ENCODE measurements at places on chromosomes 13 and 19. TPM values are rescaled to one million over a fixed set of nuclear protein-coding genes. Genes with fewer than 3 reads are reported as not detected.

DNA sequence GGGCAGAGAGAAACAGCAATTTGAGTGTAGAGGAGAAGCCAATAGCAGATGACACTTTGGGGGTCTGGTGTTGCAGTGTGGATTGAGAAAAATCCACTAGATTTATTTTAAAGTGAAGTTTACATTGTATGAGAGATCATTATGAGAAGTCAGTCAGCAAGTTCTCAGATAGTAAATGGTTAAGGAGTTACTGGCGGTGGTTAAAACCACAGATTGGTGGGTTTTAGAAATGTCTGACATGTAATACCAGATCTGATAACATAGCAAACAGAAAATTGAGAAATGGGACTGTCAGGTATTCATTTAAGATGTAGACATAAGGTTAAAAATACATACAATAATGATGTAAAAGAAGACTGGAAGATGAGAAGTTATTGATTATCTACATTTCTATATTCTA, 7.2 kb downstream of the ABHD13 start:
- no peak for DNase-seq

- no peak for DNase-seq
These were observed 542.3 kb upstream of the ATXN8OS start for GRCh38 chr13:69565334-69565733.

- DNase-seq, result no peak
These were observed 104.4 kb downstream of the LHFPL6 start for GRCh38 chr13:39498471-39499114.

- no peak for DNase-seq
These were observed 47.2 kb downstream of the CHST8 start for GRCh38 chr19:33668968-33669367.

Gene TEKTIP1
- 1.1 TPM for total RNA-seq
